ENCODE measurements at places on chromosomes 16 and 17.

GRCh38 chr17:16100737-16101400, 101.2 kb downstream of the TTC19 start:
- no peak for DNase-seq

- DNase-seq, result no peak
These were observed 113.2 kb downstream of the PRKCA start for GRCh38 chr17:66415366-66416206.

DNA sequence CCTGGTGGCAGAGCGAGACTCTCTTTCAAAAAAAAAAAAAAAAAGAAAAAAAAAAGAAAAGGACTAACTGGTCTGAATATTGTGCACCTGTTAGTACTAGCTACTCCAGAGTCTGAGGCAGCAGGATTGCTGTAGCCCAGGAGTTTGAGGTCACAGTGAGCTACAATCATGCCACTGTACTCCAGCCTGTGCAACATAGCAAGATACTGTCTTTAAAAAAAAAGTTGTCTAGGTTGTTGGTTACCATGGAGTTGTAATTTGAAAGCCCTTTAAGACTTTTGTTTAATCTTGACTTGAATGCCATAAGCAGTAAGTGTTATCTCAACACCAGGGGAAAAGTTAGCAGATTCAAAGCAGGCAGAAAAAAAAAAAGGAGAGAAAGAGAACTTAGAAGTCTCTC, 10.9 kb upstream of the C16orf54 start:
- no peak for DNase-seq

GRCh38 chr16:65079549-65079948, 42.3 kb downstream of the CDH11 start:
- DNase-seq, result no peak

DNA sequence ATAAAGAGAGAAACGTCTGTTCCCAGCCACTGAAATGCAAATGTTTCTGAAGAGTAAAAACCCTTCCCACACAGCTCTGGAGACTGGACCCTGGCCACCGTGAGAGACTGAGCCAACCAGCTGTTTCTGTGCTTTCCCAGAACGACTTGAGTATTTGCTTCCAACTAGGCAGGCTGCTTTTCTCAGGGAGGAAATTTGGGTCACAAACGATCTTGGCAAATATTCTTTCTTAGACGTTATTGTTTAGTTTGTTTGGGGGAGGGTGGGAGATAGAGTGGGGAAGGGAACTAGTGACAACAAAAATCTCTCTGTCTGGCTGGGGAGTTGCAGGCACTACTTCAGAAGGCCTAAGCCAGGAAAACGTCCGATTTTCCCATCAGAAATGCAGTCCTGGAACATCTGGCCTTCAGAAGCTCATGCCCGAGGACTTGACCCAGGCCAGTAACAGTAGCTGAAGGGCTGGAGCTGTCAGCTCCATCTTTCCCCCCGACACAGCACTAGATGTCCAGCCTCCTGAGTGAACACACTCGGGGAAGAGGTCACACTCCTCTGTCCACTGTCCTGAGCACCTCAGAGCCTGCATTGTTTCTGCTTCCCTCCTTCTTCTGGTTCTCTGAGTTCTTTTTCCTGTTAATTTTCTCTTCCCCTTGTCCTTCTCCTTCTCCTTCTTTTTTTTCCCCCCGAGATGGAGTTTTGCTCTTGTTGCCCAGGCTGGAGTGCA, 4.0 kb downstream of the CCDC92B start:
- DNase-seq, result no peak

- DNase-seq, result peak; percentile 96
These were observed 24.2 kb downstream of the FAM117A start for GRCh38 chr17:49739641-49740271.

DNA sequence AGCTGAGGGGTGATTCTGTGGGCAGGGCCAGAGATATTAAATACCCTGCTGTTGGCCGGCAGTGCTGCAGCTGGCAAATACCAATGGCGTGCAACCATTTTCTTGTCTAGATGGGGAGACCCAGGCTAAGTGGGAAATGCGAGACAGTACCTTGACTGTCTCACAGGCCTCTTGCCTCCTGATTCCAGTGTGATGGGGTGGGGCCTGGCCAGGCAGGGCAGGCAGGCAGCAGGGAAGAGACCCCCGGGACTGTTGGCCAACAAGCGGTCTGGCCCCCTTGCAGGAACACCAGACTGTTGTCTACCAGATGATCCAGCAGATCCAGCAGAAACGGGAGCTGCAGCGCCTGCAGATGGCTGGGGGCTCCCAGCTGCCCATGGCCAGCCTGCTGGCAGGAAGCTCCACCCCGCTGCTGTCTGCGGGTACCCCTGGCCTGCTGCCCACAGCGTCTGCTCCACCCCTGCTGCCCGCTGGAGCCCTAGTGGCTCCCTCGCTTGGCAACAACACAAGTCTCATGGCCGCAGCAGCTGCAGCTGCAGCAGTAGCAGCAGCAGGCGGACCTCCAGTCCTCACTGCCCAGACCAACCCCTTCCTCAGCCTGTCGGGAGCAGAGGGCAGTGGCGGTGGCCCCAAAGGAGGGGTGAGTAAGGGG, 5.7 kb upstream of the CISD3 start:
- DNase-seq, result no peak

DNA sequence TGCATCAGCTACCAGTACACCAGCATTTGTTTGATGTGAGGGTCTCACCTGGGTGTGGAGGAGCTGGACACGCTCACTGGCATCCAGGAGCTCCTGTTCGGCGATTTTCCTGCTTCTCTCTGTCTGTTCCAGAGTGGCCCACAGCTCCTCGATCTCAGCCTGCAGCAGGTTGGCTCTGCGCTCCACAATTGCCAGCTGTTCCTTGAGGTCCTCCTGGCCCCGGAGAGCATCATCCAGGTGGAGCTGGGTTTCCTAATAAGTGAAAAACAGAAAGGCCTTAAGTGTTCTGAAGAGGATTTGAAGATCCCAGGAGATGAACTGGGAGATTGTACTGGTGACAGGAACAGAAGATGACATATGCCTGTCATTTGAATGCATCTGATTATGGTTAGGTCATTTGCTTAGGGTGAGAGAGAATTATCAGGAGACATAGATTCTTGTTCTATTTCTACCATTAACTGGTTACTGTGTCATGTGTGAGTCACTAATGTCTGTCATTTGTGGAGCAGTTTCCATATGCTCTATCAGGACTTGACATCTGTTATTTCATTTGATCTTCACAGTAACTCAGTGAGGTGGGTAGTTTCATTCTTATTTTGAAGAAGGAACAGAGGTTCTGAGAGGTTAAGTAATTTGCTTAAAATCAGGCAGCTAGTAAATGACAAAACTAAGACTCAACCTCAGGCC, 21.5 kb upstream of the MYH13 start:
- no peak for DNase-seq

GRCh38 chr17:51845776-51846175, 312.7 kb downstream of the CA10 start:
- no peak for DNase-seq

- DNase-seq, result no peak
These were observed 1717.0 kb downstream of the TP53TG3F start for GRCh38 chr16:35176449-35176848.

DNA sequence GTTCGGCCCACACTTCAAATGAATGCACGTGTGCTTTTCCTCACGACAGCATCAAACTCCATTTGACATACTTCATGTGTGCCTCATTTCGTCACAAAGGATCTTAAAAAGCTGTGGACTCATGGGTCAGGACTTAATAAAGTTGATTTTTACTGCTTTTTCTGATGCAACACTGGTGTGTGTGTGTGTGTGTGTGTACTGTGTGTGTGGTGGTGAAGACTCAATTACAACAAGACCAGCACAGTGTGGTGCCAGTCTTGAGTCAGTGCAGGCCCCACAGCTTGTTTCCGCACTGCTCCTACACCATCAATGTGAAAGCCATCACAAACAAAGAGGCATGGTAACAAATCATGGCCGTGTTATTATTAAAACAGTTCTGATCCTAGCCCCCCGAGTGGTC, 17.7 kb downstream of the CDIP1 start:
- no peak for DNase-seq

GRCh38 chr16:50878536-50878935, 136.7 kb downstream of the CYLD start:
- DNase-seq, result no peak

DNA sequence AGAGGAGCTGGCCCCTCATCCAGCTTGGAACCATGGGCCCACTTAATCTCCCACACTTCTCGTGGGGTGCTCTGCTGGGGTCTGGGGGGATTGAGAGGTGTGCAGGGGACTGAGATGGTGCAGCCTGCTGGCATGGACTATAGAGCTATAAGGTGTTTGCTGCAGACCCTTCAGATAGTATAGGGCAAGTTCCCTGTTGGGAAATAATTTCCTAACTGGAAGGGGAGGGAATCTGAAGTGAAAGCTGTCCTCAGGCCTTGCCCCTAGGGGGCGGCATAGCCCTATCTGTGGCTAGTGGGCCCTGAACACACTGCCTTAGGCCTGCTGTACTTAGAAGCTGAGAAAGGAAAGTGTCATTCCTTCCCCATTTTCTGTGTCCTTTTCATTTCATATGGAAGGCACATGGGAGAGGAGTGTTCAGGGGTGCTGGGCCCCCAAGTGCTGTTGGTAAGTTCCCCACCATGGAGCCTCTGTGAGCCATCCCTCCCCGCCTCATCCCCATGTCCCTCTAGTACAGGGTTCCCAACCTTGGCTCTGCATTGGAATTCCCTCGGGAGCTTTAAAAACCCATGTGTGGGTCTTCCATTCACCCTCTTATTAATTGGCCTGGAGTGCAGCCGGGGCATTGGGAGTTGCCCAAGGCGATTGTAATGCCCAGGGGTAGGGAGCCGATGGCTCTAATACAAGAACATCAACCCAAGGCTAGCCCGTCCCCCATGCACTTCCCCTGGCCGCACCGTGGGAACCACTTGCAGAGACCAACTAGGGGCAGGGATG, 19.7 kb downstream of the GOSR2 start:
- peak; percentile 34 for DNase-seq

DNA sequence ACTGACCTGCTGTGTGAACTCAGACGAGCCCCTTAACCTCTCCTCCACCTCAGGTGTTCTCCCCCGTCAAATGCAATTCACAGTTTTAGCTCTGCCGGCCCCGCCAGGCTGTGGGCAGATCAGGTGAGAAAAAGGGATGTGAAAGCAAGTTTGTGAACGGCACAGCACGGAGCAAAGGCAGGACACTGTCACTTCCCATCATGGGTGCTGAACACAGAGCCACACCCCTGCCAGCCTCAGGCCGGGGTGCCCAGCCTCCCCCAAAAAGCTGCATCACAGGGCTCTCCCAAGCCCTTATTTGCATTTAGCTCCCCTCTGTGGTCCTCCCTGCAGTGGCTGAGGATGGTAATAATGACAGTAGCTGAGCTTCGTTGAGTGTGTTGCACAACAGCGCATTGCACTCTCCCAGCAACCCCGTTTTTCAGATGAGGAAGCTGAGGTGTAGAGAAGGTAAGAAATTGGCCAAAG, 88.8 kb upstream of the TNRC6C start:
- DNase-seq, result peak; percentile 25

GRCh38 chr17:74219576-74220133, 6.3 kb downstream of the TTYH2 start:
- no peak for DNase-seq

DNA sequence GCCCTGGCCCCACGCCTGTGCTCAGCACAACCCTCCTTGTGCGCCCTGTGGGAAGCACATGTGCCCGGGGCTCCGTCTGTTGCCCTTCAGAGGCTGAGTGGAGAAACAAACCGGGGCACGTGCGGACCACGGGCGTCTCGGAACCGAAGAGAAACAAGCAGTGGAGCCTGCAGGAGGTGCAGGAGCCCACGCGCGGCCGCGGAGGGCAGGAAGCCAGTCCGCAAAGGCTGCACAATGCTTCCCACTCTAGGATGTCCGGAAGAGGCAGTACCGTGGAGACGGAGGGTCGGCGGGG, 75.5 kb upstream of the GNG13 start:
- no peak for DNase-seq

DNA sequence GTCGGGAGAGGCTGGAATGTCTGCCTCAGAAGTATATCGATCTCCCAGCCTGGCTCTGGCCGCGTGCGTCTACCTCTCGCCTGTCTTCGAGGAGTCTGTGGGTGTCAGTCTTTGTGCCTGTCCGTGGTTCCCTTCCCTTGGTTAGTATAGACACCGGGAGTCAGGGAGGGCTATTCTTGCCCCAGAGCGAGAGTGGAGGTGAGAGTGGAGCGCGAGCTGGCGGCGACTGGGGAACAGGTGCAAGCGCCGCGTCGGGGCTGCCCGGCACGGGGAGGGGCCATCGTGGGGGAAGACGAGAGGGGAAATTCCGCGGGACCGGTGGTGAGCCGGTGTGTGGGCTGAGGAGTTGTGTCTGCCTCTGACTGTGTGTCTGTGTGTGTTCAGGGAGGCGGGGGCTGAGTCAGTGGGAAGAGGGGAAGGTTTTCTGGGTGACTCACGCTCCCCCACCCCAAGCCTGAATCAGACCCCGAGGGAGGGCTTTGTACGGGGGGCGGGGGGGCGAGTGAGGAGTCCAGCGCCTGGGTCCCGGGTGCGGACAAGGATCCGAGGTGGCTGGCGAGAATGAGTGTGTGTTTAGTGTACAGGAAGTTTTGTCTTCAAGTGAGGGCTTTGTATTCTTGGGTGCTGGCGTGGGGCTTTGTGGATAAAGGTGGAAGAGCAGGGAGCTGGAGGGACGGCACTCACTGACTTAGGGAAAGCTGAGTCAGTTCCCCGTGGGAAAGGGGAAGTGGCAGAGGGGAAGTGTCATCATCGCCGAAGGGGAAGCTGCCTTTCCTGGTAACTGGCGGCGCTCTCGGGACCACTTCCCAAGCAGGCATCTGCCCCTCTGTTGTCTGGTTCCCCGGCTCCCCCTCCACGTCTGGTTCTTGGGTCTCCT, 8.6 kb downstream of the KDM6B start:
- DNase-seq, result peak; percentile 97

DNA sequence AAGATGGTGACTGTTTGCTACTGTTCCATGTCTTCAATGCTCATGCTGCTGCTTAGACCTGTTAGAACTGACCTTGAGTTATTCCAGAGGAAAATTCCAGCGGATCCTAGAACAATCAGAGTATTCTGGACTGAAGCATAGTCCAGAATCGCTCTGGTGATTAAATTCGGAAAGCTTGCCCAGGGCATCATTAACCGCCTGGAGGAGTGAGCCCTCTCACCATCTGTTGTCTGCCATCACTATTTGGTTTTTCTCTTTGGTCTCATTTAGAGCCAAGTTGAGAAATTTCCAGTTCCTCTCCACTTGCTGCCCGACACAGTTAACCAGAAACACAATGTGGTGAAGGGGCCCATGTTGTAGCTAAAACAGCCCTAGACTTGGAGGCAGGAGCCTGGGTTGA, 104.1 kb downstream of the BMERB1 start:
- DNase-seq, result no peak

DNA sequence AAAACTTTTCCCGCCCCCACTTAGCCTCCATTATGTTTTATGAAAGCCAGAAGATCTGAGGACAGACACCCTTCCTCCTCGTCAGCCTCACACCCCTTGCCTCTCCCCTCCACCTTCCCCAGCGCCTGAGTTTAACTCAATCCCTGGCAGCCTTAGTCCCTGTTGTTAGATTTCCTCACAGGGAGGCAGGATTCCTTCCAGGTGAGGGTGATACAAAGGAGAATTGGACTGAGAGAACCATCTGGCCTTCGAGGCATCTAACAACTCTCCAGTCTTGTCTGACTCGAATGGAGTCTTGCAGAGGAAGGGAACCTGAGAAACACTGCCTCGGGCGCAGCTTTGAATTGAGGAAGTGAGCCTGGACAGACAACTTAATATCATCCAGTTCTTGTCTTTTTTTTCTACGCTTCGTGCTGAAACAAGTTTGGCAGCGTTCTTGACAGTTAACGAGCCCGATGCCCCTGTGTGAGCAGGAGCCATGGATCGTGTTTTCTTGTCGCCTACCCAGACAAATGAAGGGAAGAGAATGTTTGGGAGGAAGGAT, 1.3 kb upstream of the ZNF768 start:
- DNase-seq, result no peak

Data from CD4-positive, alpha-beta T cell treated with Interleukin-15 for 4 hours (primary cell).